T-helper 22 cell (primary cell): ENCODE measurements at places on chromosomes 12 and 14.

GRCh38 chr14:67574156-67574555, 25.9 kb downstream of the PIGH start:
- no peak for DNase-seq

DNA sequence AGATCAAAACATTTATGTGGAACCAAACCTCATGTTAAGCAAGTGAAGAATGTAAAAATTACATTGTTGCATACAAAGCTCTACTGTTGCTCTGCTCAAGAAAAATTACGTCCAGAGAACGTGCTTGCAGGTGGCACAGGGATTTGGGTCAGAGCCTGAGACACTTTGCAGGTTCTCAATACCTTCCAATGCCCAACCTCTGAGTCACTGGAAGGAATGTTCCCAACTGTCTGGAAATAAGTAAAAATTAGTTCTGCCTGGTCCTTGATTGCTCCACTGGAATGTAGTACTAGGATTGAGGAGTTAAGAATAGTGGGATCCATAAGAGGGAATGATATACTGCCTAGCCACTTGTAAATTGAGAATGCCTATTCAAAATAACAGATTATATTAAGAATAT, 2.8 kb upstream of the IFNG start:
- DNase-seq = no peak

DNA sequence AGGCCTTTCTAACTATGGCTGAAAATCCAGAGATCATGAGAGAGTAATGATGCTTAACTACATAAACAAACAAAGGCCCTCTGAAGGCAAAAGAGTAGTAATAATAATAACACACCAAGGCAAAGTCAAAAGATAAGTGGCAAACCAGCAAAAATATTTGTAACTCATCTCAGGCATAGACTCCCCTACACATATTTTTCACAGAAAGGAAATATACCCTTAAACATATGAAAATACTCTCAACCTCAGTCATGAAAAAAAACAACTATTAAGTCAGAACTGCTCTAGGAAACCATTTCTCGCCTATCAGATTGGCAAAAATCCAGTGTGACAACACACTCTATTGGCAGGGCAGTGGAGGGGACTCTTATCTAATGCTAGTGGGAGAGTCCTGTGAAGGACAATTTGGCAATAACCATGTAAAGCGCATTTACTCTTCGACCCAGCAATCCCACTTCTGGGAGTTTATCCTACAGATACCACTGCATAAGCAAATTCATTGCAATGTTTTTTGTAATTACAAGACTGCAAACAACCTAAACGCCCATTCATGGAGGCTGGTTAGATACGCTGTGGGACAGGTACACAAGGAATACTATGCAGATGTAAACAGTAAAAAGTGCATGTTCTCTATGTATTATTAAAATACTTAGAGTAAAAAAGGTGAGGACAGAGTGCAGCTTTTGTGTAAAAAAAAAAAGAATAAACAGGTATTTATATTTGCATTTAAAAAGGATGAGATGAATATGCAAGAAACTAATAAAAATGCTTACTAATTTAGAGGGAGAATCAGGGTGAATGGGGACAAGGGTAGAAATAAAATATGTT, 26.0 kb upstream of the IL22 start:
- DNase-seq = no peak

DNA sequence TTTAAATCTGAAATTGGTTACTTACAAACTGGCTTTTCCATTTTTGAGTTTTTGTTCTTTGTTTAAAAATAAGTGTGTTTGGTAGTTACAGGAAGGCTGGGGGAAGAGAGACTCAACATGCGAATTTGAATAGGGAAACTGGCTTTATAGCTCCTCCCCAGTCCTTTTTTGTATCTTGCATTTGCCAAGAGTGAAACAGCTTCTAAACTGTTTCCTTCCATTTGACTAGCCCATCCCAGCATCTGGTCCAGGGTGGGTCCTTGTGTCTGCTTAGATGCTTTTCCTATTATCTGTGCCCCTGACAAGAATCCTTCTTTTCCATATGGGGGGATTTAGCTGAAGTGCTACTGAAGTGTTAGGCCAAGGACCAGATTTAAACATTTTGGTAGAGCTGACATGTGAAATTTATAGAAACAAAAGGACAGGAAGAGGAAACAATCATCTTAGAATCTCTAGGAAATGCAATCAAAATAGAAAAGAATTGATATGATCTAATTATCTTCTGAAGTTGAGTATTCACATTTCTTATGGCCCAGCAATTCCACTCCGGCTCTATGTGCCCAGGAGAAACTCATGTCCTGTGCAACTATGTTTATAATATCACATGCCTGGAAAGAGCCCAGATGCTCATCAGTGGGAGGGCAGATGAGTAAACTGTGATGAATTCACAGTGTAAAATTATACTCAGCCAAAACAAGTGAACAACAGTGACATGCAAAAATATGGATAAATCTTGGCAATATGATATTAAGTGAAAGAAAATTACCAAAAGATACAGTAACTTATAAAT, 7.4 kb downstream of the SMOC1 start:
- no peak for DNase-seq

DNA sequence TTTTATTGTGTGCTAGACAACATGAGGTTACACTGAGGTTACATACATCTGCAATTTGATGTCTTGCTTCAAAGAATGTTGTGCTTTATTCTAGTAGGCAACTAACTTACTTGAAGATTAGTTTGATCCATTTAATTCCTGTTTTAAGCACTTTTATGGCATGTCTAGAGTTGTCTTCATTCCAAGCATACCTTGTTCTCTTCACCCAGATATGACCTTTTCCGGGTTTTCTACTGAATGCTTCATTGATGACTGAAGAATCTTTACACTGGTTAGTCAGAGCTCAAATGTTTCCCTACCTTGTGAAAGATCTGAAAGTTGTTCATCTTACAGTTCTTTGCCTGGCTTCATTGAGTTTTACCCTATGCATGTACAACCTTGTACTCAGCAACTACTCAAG, 274.0 kb upstream of the KITLG start:
- DNase-seq = no peak

DNA sequence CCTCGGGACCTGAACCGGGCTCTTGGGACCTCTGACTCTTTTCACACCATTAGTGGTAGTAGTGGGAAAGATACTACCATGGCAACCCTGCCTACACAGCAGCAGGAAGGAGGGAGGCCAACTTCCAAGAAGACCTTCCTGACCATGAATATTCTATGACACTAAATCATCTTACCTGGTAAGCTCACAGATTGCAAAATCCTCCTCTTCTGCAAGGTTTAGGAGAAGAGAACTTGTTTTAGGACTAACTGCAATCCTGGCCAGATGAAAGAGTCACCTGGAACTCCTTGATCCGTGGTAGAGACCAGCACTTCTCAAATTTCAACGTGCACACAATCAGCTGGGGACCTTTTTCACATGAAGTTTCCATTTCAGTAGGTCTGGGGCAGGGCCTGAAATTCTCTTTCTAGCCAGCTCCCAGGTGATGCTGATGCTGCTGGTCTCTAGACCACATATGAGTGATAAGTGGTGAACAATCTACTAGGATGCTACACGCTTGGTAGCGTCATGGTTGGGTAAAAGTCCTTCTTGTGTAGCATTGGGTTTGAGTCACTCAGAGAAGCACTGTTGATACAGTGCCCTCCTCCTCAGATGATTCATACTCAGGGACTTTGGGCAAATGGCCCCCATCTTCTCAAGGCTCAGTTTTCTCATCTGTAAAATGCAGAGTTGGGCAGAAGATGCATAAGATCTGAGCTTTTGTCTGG, 35.6 kb upstream of the FICD start:
- no peak for DNase-seq

DNA sequence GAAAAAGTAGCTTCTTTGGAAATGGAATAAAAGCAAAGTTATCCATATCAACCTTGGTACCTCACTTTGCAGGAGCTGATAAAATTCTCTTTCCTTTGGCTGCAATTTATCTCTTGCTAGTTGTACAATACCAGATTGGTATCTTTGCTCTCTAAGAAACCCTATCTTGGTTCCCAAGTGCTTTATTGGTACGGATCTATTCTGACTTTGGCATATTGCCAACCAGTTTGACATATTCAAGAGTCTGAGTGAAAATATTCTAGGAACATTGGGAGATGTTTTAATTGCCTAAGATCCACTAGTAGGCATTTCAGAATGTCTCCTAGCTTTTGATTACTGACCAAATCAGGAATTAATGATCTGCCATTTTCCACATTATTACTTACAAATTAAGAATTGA, 167.2 kb upstream of the ATP2B1 start:
- DNase-seq = no peak
